ENCODE measurements at places on chromosomes 16 and 17.
A peak's percentile ranks its signal among the peaks of the same experiment; 100 is the strongest.

- DNase-seq: no peak
These were observed 38.9 kb downstream of the PLCG2 start for GRCh38 chr16:81817789-81818567.

- no peak for DNase-seq
These were observed 4.9 kb downstream of the OR4D1 start for GRCh38 chr17:58153046-58153445.

GRCh38 chr17:40580140-40580539 lies 14.9 kb upstream of the CCR7 start:
- no peak for DNase-seq

DNA sequence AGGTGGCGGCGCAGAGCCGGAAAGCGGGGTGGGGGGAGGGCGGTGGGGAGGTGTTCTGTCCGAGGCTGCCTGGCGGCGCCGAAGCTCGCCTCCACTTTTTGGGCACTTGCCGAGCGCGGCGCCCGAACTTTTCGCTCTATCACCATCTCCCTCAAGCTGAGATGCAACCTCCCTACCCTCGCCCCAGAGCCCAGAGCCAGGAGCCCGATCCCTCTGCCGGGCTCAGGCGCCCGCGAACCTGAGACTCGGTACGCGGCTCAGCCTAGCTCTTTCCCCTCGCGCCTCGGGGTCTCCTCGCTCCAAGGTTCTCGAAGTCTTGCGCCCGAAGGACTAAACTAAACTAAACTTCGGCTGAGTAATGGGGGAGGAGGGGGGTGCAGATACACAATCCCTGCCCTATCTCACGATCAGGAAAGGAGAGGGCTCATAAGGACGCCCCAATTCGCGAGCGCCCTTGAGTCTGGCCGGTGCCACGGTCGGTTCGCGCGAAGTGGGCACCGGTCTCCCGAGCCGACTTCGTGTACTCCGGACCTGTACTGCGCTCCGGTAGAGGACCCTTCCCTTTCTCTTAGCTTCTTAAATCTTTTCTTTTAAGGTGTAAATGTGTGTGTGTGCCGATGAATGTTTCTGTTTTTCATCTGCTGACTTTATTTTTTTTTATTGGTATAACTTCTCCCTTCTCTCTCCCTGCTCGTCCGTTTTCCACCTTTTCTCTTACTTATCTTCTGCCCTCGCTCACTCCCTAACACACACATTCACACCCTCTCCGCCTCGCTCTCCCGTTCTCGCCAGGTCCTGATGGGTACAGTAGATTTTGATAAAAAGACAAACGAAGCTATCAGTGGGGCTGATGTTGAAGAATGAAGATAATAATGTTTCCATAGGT lies 1.9 kb upstream of the SALL1 start:
- peak; percentile 69 for DNase-seq

DNA sequence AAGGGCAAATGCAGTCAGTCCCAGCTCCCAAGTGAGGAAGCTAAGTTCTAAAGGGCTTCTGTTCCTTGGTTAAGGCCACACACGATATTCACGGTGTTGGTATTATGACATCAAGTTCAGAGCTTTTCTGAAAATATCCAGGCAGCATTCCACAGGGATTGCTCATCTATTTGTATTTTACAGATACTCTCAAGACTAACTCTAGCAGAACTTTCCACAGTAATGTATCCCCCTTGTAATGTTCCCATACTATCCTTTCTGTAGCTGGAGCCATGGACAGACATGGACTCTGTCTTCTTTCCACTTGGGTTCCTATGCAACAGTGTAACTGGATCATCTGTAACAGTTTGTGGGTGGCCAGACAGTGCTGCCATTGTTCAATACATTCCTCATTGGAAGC lies 13.5 kb downstream of the SDR42E1 start:
- DNase-seq: peak; percentile 70

DNA sequence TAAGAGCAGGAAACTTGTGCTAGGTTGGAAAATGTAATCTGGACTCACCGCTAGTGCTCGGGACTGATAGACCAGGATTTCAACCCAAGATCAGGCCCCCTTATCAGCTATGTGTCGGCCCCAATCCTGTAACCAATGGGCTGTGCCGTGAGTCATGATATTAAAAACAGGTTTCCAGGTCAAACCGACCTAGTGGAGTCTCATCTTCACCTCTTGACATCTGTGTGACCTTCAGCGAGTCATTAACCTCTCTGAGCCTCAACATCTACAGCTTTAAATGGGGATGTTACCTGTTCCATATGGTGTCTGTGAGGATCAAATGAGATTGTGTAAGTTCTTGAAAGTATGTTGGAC lies 512 bp downstream of the PMM2 start:
- peak; percentile 29 for DNase-seq

GRCh38 chr16:61002479-61003204 lies 1033.6 kb downstream of the CDH8 start:
- DNase-seq: no peak

GRCh38 chr17:15999974-16000827 lies 577 bp downstream of the TTC19 start:
- peak; percentile 75 for DNase-seq

DNA sequence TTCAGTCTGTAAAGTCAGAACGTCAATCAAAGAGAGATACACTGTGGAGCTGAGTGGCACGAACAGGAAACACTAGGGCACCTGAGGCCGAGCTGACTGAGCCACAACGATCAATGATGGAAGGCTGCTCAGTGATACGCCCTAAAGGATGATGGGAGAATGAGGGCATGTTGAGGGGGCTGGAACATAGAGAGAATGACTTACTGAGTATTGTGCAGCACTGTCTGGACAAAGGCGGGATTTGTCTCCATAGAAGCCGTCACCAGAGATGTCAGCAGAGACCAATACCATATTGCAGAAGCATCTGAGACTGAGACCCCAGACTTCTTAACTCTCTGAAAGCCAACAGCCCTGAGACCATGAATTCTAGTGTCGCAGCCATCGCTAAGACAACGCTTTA lies 33.4 kb downstream of the ZZEF1 start:
- no peak for DNase-seq

DNA sequence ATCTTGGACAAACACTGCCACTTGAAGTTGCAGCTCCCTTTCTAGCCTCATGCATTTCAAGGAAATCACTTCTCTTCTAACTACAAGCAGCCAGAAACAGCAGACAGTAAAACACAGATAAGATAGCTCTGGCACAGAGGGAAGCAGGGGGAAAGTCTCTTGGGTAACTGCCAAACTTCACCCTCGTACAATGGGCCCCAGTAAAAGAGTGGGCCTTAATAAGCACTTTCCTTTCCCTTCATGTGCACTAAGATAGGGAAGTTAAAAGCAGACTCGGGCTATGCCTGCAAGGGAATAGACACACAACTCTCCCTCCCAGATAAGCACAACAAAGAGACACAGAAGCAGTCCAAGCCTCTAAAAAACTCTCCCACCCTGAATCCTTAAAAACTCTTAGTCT lies 4.2 kb upstream of the KRTAP4-5 start:
- DNase-seq: no peak

GRCh38 chr17:76239538-76240274 lies 587 bp downstream of the RNF157 start:
- DNase-seq: no peak
